ENCODE measurements at places on chromosomes 13 and 19. TPM values are rescaled to one million over a fixed set of nuclear protein-coding genes. Genes with fewer than 3 reads are reported as not detected.

Gene OR7C1
- not detected for total RNA-seq

Gene GNG7
- total RNA-seq: 0.17 TPM

Gene ATP8A2
- total RNA-seq: 0.09 TPM

Gene B3GNT3
- not detected for total RNA-seq

Gene SPTBN4
- total RNA-seq: 11.4 TPM

Gene PGLYRP2
- total RNA-seq: not detected

All from bronchial smooth muscle cell (primary cell).